ENCODE measurements at places on chromosomes 12 and 14. TPM values are rescaled to one million over a fixed set of nuclear protein-coding genes. Genes with fewer than 3 reads are reported as not detected.

CLEC6A gene
- not detected for total RNA-seq

NOVA1 gene
- not detected for total RNA-seq

TAS2R19 gene
- 3.9 TPM for total RNA-seq

PRB2 gene
- not detected for total RNA-seq

CLEC7A gene
- total RNA-seq: not detected

KRT7 gene
- total RNA-seq: 12.3 TPM

Data from activated CD4-positive, alpha-beta T cell treated with anti-CD3 and anti-CD28 coated beads, Interleukin-2, amount 10 ng/mL, durations not matched to agents 24 days and 14 days (primary cell).